Psoas muscle (tissue), 8 donors: ENCODE measurements at places on chromosomes 13 and 19. TPM values are rescaled to one million over a fixed set of nuclear protein-coding genes. Genes with fewer than 3 reads are reported as not detected.

GRCh38 chr13:45119469-45119990 lies 780 bp upstream of the GTF2F2 start:
- no peak for DNase-seq

DNA sequence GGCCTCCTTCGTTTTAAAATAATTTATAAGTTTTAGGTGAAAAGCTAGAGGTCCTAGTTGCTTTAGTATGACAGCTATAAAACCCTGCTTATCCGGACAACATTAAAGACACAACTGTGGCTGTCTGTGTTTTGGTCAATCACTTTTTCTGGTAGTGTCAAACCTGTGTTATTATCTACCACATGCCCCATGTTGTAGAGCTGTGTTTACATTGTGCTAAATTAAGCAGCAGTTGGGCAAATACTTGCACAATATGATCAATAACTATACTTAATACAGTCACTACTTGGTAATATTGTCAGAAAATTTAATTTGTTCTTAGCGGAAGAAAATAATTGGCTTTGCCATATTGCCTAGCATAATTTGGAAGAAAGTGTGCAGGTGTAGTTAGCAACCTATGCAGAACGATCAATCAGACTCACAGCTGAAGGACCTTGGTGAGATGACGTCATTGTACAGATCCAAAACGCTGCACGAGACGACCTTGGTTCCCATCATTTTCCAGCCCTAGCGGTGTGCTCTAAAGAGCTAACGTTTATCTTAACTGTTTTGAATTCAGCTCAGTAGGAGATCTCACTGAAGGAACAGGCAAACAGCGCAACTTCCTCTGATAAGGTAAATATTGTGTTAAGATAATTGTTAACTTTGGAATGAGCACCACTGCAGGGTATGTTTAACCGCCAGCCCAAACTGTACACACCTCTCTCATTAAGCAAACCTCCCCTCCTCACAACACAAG lies 476.6 kb downstream of the IRS2 start:
- DNase-seq: no peak

Gene C19orf73
- 1.5 TPM for total RNA-seq

Gene ZNF333
- total RNA-seq: 6.8 TPM

GRCh38 chr13:54016542-54016941 lies 987.9 kb downstream of the OLFM4 start:
- DNase-seq: no peak

DNA sequence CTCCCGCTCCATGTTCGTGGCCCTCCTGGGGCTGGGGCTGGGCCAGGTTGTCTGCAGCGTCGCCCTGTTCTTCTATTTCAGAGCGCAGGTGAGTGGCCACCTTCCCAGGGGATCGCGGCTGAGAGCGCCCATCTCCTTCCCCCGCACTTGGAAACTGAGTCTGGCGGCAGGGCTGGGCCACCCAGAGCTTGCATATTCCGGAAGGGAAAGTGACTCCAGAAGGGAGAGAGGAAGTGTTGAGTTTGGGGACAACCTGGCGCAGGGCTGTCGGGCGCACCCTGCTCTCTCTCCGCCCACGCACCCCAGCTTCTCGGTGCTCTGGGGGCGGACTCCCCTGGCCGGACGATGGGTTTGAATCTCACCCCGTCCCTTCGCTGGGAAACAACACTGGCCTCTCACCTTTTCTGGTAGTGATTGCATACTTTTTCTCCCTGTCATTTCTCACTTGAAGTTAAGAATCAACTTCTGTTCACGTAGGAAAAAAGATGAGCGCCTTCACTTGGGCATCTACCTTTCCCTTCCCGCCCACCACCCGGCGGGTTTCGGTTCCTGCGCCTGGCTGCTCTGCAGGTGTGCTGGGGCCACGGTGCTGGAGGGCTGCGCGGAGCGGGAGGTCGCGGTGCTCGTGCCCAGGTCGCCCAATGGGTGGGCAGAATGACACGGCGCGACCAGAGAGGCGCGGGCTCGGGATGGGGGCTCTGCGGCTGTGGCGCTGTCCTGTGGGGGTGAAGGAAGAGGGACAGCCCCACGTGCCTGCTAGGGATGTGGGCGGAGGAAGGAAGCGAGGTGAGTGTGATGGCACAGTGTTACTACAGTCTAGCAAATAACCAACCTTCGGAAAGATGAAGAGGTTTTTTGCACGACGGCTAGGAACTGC lies 721 bp downstream of the TNFSF11 start:
- DNase-seq: no peak

Gene WDR87
- total RNA-seq: not detected

DNA sequence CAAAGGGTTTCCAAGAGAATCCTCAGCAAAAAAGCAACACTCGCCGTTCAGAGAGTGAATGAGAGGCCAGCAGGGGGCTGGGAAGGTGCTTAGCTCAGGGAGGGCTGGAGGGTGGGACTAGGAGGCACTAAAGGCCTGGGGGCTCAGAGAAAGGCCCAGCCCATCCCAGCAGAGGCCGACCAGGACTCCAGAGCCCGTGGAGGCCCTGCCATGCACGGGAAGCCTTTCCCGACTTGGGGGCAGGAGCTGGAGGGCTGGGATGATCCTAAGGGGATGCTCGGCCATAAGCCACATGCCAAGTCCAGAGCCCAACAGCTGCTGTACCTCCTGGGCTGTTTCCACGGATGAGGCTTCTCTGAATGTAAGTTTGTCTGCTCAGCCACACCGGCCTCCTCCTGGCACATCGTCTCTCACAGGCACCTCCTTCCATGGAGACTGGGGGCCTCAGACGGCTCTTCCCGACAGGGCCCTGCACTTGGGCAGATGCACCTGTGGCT lies 19.5 kb downstream of the RASA3 start:
- peak; percentile 5 for DNase-seq

GRCh38 chr19:12092065-12092867 lies 27.7 kb downstream of the ZNF844 start:
- DNase-seq: peak; percentile 84

DNA sequence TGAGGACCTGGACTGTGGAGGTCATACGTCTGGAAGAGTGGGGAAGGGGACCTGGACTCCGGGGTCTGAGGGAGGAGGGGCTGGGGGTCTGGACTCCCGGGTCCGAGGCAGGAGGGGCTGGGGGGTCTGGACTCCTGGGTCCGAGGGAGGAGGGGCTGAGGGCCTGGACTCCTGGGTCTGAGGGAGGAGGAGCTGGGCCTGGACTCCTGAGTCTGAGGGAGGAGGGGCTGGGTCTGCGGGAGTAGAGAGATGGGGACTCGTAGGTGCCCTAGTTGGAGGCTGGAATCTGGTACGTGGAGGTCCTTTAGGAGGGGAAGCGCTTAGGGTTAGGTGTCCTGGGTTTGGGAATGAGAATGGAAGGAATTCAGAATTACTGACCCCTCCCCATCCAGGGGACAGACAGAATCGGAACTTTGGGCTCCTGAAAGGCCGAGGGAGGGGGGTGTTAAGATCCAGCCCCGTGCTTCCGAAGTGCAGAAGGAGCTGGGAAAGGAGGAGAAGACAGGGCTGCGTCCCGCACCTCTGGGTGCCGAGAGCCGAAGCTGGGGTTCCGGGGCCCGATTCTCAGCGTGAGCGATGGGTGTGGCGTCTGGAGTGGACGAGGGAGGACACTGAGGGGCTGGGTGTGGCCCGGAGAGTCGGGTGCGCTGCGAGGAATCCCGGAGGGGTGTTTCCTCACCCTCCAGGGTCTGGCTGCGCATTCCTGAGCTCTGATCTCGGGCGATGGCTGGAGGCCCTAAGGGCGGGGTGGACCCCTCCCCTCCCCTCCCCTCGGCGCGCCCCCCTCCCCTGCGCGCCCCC lies 608 bp downstream of the MYADM start:
- peak; percentile 68 for DNase-seq

DNA sequence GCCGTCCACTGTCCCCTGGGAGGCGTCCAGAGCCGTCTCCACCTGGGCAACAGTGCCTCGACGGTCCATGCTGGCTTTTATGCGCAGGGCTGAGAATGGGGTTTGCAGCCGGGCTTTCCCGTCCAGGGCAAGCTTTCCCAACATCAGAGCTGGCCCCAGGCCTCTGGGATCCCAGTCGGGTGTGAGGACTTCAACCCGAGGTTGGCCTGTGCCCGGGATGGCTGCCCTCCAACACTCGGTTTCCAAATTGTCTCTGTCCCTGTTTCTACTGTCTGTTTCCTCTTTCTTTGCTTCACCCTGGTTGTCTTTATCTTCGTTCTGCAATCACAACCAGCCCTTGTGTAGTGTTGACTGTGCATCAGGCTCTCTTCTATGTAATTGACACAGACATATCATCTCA lies at the start of gene IFNL4:
IFNL4 (minus strand) TSS at position 51 of the 400 bp plus-strand sequence.
- no peak for DNase-seq

- DNase-seq: no peak
These were observed 139.6 kb upstream of the HTR2A start for GRCh38 chr13:47036294-47037008.

Gene GNG8
- total RNA-seq: not detected

Gene SMAD9
- total RNA-seq: 26.3 TPM

GRCh38 chr13:91546900-91547299 lies 148.5 kb downstream of the GPC5 start:
- DNase-seq: no peak

Gene COX6B2
- total RNA-seq: not detected

Gene ZNF415
- 9.2 TPM for total RNA-seq

DNA sequence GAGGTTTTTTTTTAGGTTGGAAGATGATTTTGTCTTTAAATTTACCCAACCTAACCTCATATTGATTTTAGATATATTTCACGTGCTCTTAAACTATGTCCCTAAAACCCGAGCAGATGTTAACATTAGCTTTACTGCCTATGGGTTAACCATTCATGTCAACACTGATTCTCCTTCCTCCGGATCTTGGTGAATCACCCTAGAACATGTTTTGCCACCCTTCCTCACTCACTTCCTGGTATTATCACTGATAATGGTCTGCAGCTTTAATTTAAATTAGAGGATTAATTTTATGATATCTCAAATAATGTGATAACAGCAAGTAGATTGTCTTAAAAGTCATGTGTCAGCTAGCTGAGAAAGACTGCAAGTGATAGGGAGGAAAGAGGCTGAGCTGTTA lies 31.9 kb downstream of the HTR2A start:
- no peak for DNase-seq

Gene PTPRS
- total RNA-seq: 29.7 TPM

Gene ZMYM5
- total RNA-seq: 6.0 TPM

Gene SPTBN4
- total RNA-seq: 3.6 TPM

DNA sequence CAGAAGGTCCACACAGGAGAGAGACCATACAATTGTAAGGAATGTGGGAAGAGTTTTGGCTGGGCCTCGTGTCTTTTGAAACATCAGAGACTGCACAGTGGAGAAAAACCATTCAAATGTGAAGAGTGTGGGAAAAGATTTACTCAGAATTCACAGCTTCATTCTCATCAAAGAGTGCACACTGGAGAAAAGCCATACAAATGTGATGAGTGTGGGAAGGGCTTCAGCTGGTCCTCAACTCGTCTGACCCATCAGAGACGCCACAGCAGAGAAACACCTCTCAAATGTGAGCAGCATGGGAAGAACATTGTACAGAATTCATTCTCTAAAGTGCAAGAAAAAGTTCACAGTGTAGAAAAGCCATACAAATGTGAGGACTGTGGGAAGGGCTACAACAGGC lies 5.4 kb upstream of the ZNF225 start:
- no peak for DNase-seq

Gene PLIN5
- total RNA-seq: 96.1 TPM

DNA sequence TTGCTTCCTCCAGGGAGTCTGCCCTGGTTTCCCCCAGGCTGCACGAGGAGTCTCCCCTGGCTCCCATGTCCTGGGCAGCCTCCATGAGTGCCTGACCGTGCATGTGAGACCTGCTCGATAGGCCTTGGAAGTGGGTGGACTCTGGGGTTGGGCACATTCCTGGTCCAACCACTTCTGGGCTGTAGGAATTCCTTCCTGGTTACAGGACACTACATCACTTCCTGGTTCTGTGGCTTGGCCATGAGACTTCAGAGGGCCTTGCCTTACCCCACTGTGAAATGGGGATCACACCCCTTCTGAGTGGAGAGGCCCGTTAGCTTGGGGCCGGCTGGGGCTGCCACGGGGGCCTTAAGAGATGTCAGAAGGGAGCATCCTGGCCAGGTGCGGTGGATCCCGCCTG lies 4.0 kb upstream of the ZNF628 start:
- no peak for DNase-seq

Gene MCF2L
- total RNA-seq: 40.5 TPM

DNA sequence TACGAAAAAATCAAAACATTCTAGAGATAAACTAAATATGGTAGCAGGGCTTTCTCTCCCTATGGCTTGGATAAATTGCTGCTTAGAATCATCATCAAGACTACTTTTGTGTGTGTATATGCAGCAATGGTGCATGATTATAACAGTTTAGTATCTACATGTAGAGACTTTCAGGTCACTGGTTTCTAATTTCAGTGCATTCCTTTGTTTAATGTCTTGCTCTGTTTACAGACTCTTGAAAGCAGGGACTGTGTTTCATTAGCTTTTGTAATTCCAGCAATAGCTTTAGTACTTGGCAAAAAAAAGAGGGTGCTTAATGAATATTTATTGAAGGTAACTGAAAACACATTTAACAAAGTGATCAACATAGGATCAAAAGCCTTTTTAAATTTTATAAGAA lies 420.7 kb downstream of the PCDH9 start:
- DNase-seq: no peak

DNA sequence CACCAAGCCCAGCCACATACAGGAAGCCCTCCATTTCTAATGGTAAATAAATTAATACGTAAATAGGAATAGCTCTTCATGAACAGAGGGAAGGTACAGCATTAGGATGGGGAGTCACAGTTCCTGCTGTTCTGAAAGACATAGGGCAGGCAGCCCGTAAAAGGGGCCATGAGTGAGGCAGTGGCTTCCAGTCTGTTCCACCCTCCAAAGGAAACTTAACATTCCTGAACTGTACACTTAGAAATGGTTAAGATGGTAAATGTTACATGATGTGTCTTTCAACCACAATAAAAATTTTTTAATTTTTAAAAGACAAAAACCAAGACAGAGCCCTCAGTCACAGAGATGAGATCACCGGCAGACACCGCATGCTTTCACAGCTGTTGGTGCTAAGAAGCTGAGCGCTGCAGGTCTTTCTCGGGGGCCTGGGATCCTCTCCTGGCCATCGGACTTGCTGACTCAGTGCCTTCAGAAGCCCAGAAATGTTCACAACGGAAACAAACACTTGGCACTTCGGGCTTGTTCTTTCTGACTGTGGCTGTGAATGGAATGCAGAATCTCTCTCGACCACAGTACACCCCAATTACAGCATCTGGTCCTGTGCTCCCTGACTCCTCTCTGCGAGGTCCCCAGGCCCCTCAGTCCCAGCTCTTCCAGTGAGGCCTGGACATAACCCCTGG lies 36.4 kb downstream of the EPS15L1 start:
- DNase-seq: peak; percentile 80

DNA sequence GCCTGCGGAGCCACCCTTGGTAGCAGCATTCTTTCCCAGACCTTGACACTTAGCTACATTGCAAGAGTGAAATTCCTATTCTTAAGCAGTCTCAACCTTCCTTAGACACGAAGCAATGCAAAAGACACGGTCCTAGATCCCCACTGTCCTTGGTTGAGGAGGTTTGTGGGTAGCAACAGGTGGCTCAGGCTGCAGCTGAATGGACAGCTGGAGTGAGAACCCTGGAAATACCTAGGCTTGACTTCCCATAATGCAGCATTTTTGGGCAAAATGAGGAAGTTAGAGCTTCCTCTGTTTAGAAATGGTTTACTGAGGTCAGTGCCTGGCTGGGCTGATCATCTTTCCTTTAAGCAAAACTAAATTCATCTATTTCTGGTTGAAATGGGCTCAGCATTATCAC lies 296.6 kb downstream of the RFC3 start:
- DNase-seq: no peak
